ENCODE measurements at places on chromosomes 12 and 14.

GRCh38 chr12:106229036-106229591 lies 18.7 kb downstream of the CKAP4 start:
- DNase-seq, result peak; percentile 40

- DNase-seq, result no peak
These were observed 42.2 kb downstream of the PLEKHA5 start for GRCh38 chr12:19171731-19172130.

- DNase-seq, result peak; percentile 99
These were observed 119.1 kb downstream of the PTPN11 start for GRCh38 chr12:112537710-112538396.

- peak; percentile 83 for DNase-seq
These were observed 60.6 kb downstream of the SLC25A47 start for GRCh38 chr14:100383727-100384158.

DNA sequence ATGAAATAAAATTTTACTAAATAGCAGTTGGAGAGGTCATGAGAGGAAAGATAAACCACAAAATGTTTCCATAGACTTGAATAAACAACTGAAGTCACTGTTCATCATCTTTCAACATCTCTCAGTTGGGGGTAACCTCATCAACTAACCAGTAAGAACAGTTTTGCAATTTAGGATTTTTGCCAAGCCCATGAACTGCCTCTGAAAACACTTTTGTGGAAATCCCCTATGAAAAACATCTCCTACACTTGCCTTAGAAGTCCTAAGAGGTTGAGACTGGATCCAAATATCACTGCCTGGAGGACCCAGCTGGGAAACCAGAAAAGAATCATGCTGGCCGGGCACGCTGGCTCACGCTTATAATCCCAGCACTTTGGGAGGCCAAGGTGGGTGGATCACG lies 273.1 kb downstream of the C12orf50 start:
- no peak for DNase-seq

- DNase-seq, result peak; percentile 10
These were observed 344.0 kb downstream of the TMEM132D start for GRCh38 chr12:129559776-129560175.

DNA sequence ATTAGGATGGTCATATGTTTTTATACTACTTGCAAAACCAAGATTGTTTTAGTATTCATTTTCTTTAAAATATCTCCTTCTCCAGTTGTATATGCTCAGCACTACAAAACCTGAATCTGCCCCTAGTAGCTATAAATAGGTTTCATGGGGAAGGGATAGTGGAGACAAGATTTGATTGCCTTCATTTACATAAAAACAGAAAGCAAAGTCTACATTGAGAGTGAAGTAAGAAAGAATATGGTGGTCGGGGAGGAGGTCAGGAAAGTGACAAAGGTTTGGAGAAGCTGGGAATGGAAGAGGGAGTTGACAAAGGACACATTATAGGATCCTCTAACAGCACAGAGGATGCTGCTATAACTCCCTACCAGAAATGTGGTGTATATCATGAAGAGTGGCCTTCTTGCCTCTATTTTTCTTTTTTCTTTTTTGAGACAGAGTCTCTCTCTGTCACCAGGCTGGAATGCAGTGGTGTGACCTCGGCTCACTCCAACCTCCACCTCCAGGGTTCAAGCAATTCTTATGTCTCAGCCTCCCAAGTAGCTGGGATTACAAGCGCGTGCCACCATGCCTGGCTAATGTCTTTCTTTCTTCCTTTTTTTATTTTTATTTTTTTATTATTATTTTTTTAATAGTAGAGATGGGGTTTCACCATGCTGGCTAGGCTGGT lies 6.6 kb upstream of the LRP6 start:
- no peak for DNase-seq

GRCh38 chr12:41576925-41577324 lies 388.8 kb downstream of the PDZRN4 start:
- DNase-seq, result no peak

- DNase-seq, result no peak
These were observed 119.2 kb downstream of the TRMT5 start for GRCh38 chr14:60861545-60862140.

GRCh38 chr14:90575336-90575735 lies 178.5 kb downstream of the CALM1 start:
- no peak for DNase-seq

DNA sequence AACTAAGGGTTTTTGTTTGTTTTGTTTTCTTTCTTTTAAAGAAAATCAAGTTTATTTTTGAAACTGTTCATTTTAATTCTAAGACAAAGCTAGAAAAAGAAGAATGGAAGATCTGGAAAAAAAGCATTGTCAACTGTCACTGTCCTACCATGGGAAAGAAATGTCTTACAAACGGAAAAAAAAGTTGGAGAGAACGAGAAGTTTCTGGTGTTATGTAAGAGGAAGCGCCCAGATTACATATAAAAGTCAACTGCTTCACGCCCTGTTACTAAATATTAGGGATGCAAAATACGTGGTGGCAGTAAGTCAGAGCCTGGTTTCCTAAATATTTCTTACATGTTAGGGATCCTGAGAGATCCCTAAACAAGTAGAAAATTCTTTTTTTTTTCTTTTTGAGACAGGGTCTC lies 14.3 kb upstream of the FBXL14 start:
- DNase-seq, result no peak

GRCh38 chr14:87805315-87805723 lies 187.7 kb downstream of the GALC start:
- peak; percentile 72 for DNase-seq

GRCh38 chr12:47736216-47736615 lies 10.9 kb upstream of the ENDOU start:
- DNase-seq, result no peak

GRCh38 chr14:101721951-101722661 lies 39.4 kb upstream of the PPP2R5C start:
- peak; percentile 90 for DNase-seq

DNA sequence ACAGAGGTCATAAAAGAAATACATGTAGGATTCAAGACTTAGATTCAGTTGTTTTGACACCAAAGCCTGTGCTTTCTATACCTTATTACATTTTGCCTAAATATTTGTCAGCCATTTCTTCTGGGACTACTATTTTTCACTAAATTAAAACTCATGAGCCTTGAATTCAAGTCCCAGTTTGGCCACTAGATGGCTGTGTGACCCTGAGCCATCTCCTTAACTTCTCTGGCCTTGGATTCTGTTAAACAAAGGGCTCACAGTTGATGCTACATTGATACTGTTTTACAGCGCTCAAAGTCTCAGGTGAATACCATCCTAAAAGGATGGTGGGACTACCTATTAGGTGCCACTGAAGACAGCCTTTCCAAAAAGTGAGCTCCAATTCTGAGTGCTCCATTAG lies 39.6 kb upstream of the CCDC198 start:
- no peak for DNase-seq

GRCh38 chr12:87280893-87281292 lies 748.3 kb downstream of the C12orf50 start:
- DNase-seq, result no peak

DNA sequence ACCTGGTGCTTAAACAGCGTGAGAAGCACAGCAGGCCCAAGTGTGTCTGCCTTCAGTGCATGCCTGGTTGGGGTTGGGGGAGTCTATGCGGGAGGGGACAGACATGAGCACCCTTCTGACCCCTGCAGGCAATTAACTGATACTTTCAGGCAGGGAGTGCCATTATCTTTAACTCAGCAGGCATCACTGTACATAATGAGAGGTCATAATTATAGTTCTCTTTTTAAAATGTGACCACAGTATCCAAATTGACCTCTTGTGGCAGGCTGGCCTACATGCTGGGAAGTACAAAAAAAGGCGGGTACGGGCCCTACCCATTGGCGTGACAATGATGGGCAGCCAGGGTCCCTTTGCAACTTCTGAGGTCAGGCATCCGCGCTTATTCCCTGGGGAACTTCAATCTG lies 209.1 kb downstream of the FOXN3 start:
- peak; percentile 69 for DNase-seq

GRCh38 chr12:124956571-124956970 lies 32.4 kb downstream of the DHX37 start:
- DNase-seq, result peak; percentile 49

DNA sequence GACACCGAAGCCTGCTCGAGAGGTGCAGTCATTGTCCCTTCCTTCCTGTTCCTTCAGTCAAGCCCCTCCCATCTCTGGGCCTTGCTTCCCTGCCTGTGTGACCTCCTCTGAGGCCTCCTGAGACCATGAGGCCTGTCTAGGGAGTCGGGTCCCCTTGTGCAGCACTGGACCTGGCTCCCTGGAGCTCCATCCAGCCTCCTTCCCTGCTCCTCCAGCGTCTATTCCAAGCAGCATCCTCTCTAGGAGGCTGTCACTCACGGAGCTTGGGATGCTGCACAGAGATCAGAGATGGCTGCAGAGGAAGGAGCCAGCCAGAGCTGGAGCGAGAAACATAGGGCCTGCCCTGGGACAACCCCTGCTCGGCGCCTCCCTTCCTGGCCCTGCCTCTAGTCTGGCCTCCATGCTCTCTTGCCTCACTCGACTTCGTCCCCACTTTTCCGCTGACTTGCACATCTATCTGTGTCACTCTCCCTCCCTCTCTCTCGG lies 142.7 kb downstream of the BCL11B start:
- DNase-seq, result peak; percentile 54

DNA sequence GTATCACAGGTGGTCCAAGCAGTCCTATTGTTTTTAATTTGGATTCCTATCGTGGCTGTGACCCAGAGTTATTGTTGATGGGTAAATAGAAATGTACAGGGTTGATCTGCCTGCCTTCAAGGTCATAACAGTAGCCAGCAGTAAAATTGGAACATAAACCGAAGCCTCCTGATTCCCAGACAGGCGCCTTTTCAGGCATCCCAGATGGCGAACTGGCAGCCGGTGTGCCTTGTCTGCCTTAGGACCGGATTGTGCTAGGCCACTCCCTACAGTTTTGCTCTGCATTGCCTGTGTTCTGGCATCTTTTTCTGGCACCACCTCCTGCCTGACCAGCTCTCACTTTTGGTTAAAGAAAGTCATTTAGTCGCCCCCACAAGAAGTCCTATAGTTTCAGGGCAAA lies 22.2 kb downstream of the TMEM117 start:
- no peak for DNase-seq

DNA sequence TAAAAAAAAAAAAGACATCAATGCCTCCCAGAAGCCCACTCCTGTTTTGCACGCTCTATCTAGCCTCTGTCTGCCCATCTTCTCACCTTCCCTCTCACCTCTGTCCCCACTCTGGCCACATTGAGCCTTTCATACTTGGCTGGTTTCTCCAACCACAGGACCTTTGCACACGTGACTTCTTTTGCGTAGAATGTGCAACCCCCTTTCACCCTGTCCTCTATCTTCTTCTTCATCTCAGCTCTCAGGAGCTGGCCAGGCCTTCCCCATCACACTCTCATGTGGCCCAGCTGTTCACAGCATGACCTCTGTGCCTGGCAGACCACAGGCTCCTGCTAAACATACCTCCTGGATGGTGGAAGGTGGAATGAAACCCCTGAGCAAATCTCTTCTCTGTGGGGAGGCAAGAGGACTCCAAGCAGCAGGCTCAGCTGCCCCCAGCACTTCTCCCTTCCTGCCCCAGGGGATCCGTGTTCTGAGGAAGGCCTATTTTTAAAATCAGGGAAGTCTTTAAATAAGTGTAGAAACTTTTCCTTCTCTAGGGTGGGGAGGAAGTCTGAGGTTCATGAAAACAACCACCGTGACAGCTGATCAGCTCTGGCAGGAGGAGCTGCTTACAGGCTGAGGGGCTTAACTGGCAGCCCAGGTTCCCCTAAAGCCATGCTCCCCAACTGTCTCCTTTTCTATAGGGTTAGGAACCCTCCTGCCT lies 11.6 kb downstream of the HVCN1 start:
- no peak for DNase-seq

- peak; percentile 33 for DNase-seq
These were observed 972.2 kb upstream of the TMEM132C start for GRCh38 chr12:127294651-127295210.

DNA sequence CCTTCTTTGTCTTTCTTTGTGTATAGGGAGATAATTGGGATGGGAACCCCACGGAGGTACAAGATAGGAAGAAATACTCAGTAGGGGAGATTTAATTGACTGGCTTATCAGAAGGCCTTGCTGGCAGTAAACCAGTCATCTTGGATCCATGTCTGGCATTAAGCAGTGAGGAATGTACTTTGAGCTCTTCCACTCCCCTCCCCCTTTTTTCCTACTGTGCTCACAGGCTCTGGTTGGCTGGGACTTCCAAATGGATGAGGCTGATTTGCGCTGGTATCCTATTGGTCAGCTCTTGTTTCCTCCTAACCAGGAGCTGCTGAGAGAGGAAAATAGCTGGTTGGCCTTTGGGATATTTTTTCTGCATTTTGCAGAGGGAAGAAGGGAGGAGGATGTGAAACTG lies 24.7 kb downstream of the NGDN start:
- peak; percentile 85 for DNase-seq

GRCh38 chr14:26709019-26709418 lies 111.2 kb upstream of the NOVA1 start:
- no peak for DNase-seq

DNA sequence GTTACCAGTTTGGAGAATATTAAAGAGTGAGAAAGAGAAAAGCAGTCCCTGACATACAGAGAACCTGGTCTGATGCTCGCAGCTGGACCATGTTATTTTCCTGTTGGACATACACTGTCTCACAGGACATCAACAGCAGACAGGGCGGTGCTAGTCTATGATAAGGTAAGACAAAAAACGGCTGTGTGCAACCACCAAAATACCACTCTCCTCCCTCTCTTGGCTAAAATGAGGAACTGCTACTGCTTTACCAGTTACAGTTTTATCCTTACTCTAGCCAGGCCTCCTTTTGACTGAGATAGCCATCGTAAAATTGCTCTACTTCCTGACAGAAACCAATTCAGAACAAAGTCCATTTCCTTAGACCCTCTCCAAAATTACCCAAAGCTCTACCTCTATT lies 47.0 kb upstream of the ERGIC2 start:
- DNase-seq, result peak; percentile 58

DNA sequence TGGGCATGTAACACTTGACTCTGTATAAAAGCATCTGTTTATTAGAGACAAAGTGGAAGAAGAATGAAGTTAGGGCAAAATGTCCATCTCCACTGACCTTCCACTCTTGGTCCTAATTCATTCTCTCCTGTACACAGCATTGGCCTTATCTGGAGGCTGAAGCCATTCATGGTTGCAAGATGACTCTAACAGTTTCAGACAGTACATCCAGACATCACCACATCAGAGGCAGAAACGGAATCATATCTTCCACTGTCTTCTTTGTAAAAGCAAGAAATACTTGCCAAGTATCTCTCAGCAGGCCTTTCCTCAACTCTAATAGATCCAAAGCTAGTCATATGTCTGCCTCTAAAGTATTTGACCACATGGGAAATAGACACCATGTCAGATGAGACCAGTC lies 41.1 kb downstream of the PTHLH start:
- DNase-seq, result no peak

- DNase-seq, result no peak
These were observed 133.5 kb downstream of the CPNE8 start for GRCh38 chr12:38771871-38772270.

GRCh38 chr14:66143387-66144112 lies 342.6 kb upstream of the CCDC196 start:
- DNase-seq, result no peak

GRCh38 chr14:28875934-28876571 lies 109.5 kb downstream of the FOXG1 start:
- DNase-seq, result no peak

- DNase-seq, result peak; percentile 78
These were observed 92.7 kb downstream of the DIP2B start for GRCh38 chr12:50597200-50598195.

- peak; percentile 34 for DNase-seq
These were observed 8.4 kb upstream of the MYH7 start for GRCh38 chr14:23443881-23444280.
